Hematopoietic multipotent progenitor cell treated with erythropoietin and hydrocortisone succinate and interleukin-3 and kit ligand, for 15 days (in vitro differentiated cells): ENCODE measurements at places on chromosomes 7 and 10.

GRCh38 chr10:27258838-27259812 is 18.5 kb upstream of the ACBD5 start:
- no peak for DNase-seq

DNA sequence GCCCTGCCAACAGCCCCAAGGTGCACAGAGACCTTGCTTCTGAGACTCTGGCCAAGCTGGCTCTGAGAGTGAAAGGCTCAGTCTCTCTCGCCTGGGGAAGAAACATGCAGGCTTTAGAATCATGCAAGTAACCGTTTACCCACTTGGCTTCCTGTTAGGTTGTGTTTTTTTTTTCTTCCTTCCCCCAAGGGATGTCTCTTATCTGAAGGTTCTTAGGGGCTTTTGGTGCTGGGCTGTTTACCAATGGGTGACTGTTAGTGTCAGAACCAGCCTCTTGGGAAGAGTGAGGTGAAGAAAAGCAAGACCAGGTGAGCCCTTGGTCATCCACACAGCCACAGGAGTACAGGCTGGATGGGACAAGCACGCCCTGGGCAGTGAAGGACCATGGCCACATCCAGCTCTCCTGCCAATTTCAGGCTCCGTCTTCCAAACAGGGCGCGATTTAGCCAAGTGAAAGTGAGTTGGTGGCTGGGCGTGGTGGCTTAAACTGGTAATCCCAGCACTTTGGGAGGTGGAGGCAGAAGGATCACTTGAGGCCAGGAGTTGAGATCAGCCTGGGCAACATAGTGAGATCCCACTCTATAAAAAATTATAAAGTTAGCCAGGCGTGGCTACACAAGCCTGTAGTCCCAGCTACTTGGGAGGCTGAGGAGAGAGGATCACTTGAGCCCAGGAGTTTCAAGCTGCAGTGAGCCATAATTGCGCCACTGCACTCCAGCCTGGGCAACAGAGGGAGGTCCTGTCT is 76.3 kb upstream of the CUX1 start:
- no peak for DNase-seq

GRCh38 chr7:64908358-64908757 is 5.3 kb downstream of the ZNF273 start:
- DNase-seq: no peak

GRCh38 chr10:12801214-12802087 is 200.1 kb downstream of the CCDC3 start:
- DNase-seq: no peak

- no peak for DNase-seq
Observed at GRCh38 chr10:86261470-86261869, 105.1 kb downstream of the GRID1 start.

- DNase-seq: no peak
Observed at GRCh38 chr7:16493266-16493665, 27.7 kb upstream of the SOSTDC1 start.

- no peak for DNase-seq
Observed at GRCh38 chr7:1951600-1951999, 281.1 kb downstream of the MAD1L1 start.

DNA sequence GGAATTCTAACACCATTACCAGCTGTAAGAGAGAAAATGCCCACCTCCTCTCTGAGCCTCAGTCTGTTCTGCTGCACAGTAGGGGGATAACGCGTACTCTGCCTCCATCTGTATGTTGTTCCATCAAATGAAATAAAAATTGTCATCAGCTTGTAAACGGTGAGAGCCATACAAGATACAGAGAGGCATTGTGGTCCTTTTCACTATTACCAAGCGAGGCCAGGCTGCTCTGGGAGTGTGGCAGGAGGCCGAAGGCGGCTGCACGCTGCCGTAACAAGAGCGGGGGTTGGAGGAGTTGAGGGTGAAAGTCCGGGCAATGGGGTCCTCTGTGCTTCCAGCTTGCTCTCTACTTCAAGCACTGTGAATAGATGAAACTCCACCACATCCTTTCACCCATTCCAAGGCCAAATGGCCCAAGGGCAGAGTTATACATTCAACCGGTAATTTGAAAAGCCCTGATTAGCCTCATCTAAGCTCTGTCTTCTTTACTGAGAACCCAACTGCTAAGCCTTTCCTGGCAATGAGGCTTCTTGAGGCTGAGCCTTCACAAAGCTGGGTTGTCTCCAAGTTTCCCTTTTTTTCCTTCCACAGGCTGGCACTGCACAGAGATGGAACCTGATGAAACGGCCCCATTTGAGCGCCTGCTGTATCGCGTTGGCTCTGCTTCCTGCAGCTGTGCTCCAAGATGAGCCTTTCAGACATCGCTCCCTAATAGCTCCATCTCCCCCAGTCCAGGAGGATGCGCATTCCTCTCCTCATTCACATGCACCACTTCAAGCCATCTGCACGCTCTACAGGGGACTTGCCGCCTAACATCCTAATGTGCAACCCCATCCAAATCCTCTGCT is 47.2 kb downstream of the PYROXD2 start:
- no peak for DNase-seq

GRCh38 chr7:131723926-131724325 is 167.5 kb upstream of the PODXL start:
- no peak for DNase-seq
